Thyroid gland (tissue), 4 donors: ENCODE measurements at places on chromosomes 6 and 20. TPM values are rescaled to one million over a fixed set of nuclear protein-coding genes. Genes with fewer than 3 reads are reported as not detected.

GRCh38 chr6:112691289-112691688 lies 344.2 kb downstream of the RFPL4B start:
- no peak for DNase-seq
- H3K4me3 ChIP-seq, result no peak overlapping the region
- H3K36me3 ChIP-seq, result no peaks in the 10 kb centered on the region
- H3K27me3 ChIP-seq, result no peaks in the 10 kb centered on the region

The CHMP4B gene
- total RNA-seq, result 80.5 TPM

The SIM1 gene
- not detected for total RNA-seq

The GRM1 gene
- 0.29 TPM for total RNA-seq

DNA sequence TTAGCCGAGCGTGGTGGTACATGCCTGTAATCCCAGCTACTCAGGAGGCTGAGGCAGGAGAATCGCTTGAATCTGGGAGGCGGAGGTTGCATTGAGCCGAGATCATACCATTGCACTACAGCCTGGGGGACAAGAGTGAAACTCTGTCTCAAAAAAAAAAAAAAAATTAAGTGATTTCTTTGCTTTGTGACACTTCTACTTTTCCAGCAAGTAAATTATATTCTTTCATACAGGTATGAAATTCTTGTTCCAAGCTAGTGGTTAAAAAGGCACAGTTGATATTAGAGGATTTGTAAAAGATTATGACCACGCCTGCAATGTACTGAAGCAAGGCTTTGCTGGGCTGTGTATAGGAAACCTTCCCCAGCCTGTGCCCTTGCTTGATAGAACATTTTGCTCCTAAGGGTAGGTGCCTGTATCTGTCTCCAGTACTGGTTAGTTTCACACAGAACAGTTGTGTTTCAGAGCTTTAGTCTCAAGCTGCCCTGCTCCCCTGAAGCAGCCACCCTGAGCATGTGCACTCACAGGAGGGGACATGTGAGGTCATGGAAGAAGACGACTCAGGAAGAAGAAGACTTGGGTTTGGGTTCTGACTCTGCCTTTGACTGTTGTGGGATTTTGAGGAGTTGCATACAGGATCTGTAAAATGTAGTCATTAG lies 10.2 kb downstream of the PTPN1 start:
- H3K27ac ChIP-seq, result no peak overlapping the region
- no peak overlapping the region for H3K4me3 ChIP-seq
- no peaks in the 10 kb centered on the region for H3K27me3 ChIP-seq
- no peak for DNase-seq
- peaks cover 12% of the 10 kb centered on the region for H3K4me1 ChIP-seq

GRCh38 chr20:9439806-9440205 lies 74.6 kb upstream of the LAMP5 start:
- H3K4me1 ChIP-seq, result no peaks in the 10 kb centered on the region
- H3K36me3 ChIP-seq, result peaks cover 6% of the 10 kb centered on the region
- no peak overlapping the region for H3K4me3 ChIP-seq
- no peak for DNase-seq
